ENCODE measurements at places on chromosomes 2 and 18. TPM values are rescaled to one million over a fixed set of nuclear protein-coding genes. Genes with fewer than 3 reads are reported as not detected.
A peak's percentile ranks its signal among the peaks of the same experiment; 100 is the strongest.

DNA sequence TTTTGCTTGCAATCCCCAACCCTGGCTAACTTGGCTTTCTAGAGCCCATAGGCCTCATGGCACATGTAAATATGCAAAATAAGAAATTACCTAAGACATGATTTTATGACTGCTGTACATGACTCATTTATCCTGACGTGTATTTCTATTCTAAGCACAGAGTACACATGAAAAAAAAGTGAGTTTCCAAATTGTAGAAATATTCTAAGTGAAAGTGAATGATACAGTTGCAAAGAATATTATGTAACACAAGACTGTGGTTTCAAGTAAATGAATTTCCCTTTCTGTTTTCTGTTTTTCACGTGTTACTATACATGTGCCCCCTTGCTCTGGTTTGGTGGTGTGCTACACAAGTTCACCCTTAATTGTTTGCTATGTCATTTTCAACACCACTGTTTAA, 162.4 kb downstream of the LRP1B start:
- no peak overlapping the region for H3K4me3 ChIP-seq
- H3K4me1 ChIP-seq = no peaks in the 10 kb centered on the region
- H3K36me3 ChIP-seq = no peaks in the 10 kb centered on the region
- no peak for DNase-seq
- no peak overlapping the region for H3K27ac ChIP-seq
- no peaks in the 10 kb centered on the region for H3K27me3 ChIP-seq

DNA sequence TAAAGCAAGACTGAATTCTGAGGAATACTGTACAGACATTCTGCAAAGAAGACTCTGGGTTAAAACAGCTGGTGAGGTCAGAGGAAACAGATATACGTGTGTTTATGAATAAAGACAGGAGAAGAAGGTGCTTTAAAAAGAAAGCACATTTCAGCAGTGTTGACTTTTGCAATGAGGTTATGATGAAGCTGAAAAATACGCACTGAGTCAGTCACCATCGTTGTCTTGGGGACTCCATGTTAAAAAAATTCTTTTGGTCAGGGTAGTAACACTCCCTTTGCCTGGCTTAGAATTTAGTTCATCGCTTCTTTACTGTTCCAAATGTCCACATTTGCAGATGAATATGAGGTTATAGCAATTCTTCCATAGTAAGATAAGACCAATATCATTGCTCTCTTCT, 1049.0 kb downstream of the TSN start:
- H3K36me3 ChIP-seq = no peaks in the 10 kb centered on the region
- no peaks in the 10 kb centered on the region for H3K4me1 ChIP-seq
- H3K4me3 ChIP-seq = no peak overlapping the region

Gene WNT6
- total RNA-seq = not detected

- no peak overlapping the region for H3K27ac ChIP-seq
- H3K36me3 ChIP-seq = no peaks in the 10 kb centered on the region
- no peaks in the 10 kb centered on the region for H3K27me3 ChIP-seq
- H3K4me1 ChIP-seq = no peaks in the 10 kb centered on the region
Observed at GRCh38 chr2:59461127-59461526, 1092.3 kb downstream of the BCL11A start.

Gene COLEC12
- not detected for total RNA-seq

Gene STARD6
- total RNA-seq = 0.61 TPM

GRCh38 chr2:222025881-222026271, 272.9 kb downstream of the PAX3 start:
- no peak overlapping the region for H3K27ac ChIP-seq
- H3K36me3 ChIP-seq = no peaks in the 10 kb centered on the region
- DNase-seq = no peak
- no peaks in the 10 kb centered on the region for H3K27me3 ChIP-seq
- peaks cover 1% of the 10 kb centered on the region for H3K4me1 ChIP-seq

Gene ZNF2
- total RNA-seq = 5.0 TPM

Gene PPM1B
- 56.4 TPM for total RNA-seq

- H3K27ac ChIP-seq = peak overlapping the region; percentile 72
- no peak for DNase-seq
- H3K4me3 ChIP-seq = peak overlapping the region; percentile 90
- H3K27me3 ChIP-seq = no peaks in the 10 kb centered on the region
- H3K4me1 ChIP-seq = peaks cover 46% of the 10 kb centered on the region
- peaks cover 21% of the 10 kb centered on the region for H3K36me3 ChIP-seq
Observed at GRCh38 chr2:24919506-24920097, 435 bp downstream of the ADCY3 start.

DNA sequence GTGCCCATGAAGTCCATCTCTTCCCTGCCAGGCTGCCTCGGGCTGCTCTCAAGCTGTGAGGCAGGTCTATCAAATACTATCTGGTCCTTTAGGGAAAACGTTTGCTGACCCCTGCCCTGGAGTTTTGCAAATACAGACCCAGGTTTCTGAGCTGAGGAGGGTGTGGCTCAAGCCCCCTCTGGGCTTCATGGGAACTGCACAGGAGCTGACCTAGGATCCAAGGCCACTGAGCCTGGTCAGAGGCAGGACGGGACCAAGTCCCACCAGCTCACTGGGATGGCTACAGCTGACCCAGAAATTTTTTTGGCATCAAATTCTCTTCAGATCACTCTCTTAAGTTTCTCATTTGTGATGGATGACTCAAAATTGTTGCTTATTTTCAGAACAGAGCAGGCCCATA, 14.1 kb downstream of the ZNF516 start:
- H3K4me1 ChIP-seq = no peaks in the 10 kb centered on the region
- no peak overlapping the region for H3K27ac ChIP-seq
- peaks cover 30% of the 10 kb centered on the region for H3K27me3 ChIP-seq

Gene MPHOSPH10
- 40.8 TPM for total RNA-seq

GRCh38 chr2:121722479-121722878, 14.2 kb downstream of the NIFK start:
- peaks cover 21% of the 10 kb centered on the region for H3K4me1 ChIP-seq
- peak overlapping the region; percentile 61 for H3K27ac ChIP-seq
- no peak for DNase-seq
- no peak overlapping the region for H3K4me3 ChIP-seq
- peaks cover 12% of the 10 kb centered on the region for H3K36me3 ChIP-seq

Gene TMEFF2
- total RNA-seq = not detected

Gene LOXL3
- total RNA-seq = 0.76 TPM

Measured in activated CD8-positive, alpha-beta memory T cell treated with anti-CD3 and anti-CD28 coated beads, Interleukin-2, amount 10 ng/mL, durations not matched to agents 7 days and 5 days (primary cell).